Adipocyte (in vitro differentiated cells): ENCODE measurements at places on chromosomes 7 and 10.

GRCh38 chr7:98626460-98627412 is 9.7 kb downstream of the NPTX2 start:
- no peak for DNase-seq

DNA sequence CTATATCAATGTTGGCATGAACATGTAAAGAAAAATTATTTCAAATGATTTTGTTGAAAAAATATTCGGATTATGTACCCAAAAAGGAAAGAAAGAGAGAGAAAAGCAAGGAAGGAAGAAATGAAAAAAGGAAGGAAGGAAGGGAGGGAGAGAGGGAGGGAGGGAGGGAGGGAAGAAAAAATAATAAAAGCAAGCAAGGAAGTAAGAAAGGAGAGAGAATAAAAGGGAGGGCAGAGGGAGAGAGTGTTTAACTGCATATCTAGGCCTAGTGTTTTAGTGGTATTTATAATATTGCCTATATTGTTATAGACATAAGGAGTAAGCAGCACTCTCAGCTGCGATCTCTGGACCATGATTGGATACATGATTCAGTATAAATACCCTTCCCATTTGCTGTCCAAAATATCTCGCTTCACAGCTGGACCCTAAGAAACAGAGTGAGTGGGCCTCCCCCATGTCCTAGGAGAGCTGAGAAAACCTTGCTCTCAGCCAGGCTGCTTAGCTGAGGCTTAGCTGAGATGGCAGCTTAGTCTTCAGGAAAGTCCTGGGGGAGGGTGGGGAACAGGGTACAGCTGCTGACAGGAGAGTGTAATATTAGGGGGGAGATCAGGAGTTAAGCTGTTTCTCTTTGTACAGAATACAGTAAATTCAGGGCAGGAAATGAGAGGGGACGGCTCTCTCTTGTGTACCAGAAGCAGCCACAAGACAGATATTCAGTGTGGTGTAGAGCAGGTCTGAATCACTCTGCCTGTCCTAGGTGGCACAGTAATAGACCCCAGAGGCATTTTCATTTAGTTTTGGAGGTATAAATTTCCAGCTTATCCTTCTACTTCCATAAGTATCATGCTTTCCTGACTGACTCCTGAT is 66.8 kb upstream of the TARP start:
- DNase-seq = no peak

DNA sequence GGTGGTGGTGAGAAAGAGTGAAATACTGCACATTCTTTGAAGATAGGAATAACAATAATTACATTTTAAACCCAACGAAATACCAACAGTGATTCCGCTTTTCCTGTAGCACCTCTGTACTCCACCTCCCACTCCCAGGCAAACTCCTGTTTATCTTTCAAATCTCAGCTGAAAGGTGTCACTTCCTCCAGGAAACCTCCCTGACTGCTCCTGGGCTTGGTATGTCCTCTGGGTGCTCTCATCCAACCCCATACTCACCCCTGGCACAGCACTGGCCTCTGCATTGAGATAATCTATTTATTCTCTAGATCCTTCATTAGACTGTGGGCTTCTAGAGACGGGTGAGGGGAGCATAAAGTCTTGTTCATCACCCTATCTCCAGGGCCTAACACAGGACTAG is 148.0 kb downstream of the MYOF start:
- DNase-seq = no peak

DNA sequence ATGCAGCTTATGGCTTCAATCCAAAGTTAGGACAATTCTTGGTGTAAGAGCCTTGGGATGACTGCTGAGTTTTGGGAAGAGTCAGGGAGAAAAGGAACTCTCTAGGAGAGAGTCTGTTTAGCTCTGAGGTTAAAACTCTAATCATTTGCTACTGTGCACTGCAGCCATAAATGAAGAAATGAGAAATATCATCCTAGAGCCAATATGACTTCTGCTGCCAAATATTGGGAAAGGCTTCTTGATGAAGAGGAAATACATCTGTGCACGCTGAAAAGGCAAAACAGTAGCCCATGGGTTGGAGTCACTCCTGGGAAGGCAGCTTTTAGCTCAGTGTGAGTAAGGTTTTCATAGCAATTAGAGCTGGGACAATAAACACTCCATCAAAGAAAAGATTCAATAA is 308.8 kb downstream of the SFMBT2 start:
- DNase-seq = no peak

DNA sequence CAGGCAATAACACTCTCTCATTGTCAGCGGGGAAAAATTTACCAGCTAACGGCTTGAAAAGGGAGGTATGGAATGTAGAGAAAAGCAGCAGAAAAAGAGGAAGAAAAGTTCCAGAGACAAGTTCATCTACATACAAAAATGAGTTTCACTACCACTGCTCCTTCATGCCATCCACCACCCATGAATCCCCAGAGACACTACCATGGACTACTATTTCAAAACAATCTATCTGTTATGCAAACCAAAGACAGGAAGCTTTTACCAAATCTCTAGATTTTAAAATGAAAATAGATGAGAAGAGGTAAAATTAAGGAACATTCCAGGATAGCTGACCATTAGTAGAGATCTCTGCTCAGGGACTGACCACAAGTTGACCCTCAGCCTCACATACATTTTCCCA is 189.0 kb upstream of the GRM3 start:
- no peak for DNase-seq

DNA sequence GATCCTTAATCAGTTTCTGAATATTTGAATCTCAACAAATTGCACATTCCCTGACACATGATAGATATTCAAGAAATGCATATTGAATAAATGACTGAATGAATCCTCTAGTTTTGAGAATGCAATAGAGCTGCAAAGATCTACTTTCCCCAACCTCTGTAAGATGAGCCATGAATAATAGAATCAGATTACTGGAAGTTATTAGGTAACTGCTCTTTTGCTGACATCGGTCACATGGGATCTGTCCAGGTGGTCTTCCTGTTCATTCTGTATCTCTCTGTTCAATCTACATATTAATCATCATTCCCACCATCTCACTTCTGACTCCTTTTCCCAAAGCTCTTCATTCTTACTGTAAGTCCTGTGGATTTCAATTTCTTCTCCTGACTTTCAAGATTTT is 638.7 kb downstream of the SORCS1 start:
- DNase-seq = no peak

- peak; percentile 20 for DNase-seq
Observed at GRCh38 chr7:727806-728460, 852 bp upstream of the PRKAR1B start.

DNA sequence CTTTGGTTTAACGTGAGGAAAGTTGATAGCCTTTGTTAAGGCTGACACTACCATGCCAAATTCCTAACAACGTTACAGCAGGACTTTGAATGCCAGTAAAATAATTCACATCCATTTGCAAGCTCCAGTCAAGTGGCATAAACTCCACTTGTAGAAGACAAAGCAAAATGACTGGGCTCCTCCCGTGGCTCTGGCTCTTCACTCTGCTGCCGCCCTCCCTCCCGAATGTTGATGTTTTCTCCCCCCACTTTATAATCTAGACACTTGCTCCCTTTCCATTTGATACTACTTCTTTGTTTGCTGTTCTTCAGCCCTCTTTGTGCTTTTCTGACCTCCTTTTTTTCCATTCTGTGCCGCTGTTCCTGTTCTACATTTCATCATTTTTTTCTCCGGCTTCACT is 22.8 kb upstream of the ITGB8 start:
- DNase-seq = no peak

DNA sequence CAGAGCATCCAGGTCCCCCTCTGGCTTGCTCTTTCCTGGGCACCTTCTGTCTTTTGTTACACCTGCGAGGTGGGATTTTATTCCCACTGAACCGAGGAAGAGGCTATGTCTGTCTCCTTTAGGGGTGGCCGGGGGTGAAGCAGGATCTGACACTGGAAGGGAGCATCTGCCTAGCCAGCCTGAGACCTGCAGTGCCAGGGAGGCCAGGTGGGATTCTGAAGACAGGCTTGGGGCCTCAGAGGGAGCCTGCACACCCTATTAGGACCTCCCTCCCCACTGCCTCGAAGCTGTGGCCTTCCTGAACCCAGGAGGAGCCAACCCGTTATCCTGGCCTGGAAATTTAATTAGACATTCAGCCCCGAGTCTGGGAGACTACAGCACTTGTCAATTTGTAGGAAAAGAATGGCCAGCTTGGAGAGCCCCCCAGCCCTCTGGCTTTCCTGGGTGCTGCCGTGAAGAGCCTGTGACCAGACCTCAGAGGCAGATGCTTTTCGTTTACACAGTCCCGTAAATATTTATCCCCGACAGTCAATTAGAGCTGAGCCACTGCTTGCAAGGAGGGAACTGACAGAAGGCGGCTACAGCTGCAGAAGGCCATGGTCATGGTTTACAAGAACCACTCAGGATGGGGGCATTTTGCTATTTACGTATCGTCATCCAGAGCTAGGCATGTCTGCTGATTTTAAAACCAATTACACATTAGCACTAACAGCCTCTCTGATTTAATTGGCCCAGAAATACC is 19.7 kb downstream of the CHAT start:
- DNase-seq = no peak
